Motor neuron (in vitro differentiated cells): ENCODE measurements at places on chromosomes 3 and 15.

GRCh38 chr3:12483410-12483809 is 870 bp upstream of the TSEN2 start:
- ATAC-seq: no peak

- ATAC-seq: no peak
These were observed 105.0 kb downstream of the LRRK1 start for GRCh38 chr15:101024073-101024695.

DNA sequence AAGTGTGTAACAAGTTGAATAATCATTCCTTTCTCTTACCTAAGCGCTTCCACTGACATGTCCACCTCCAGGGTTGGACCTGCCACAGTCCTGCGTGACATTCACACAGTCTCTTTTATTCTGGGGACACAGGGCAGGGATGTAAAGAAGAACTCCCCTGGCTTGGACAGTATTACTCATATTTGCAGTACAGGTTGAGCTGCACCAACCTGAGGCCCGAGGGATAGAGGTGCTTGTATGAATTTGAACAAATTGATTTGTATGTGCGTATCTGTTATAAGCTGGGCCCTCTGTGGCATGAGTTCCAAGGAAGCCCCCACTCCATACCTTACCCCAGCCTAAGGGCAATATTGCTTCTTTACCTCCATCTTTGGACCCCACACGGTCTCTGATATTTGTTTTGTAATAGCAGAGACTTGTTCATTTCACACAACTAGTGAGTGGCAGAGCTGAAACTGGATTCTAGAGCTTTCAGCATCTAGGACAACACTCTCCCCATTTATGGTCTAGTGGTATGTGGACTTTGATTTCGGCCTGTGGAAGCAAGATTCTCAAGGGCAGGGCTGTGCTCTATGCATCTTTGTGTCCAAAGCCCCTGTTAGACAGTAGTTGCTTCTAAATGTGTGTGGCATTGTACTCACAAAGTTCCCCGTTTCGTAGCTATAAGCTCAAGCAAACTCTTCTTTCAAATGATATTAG is 39.2 kb downstream of the FAH start:
- no peak for ATAC-seq

DNA sequence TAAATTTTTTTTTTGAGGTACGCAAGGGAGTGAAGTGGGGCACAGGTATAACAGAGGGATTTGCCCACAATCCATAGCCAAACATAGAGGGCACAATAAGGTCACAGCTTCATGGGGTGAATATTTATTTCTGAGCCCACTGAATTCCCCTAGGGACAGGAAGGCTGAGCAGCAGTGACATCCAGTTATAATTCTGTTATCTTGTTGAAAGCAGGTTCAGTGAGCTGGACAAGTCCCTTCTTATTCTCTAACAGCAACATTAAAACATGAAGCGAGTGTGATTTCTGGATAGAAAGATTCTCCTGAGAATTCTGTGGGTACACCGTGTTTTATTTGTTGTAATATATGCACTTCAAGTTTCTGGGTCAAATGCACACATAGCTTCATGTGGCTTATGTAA is 538.2 kb downstream of the NAALADL2 start:
- ATAC-seq: peak; percentile 56

GRCh38 chr15:92112180-92112579 is 258.7 kb downstream of the SLCO3A1 start:
- no peak for ATAC-seq

- ATAC-seq: no peak
These were observed 4.7 kb upstream of the TBC1D2B start for GRCh38 chr15:78082106-78082742.

GRCh38 chr15:75043509-75044257 is 20.3 kb downstream of the PPCDC start:
- ATAC-seq: peak; percentile 95

DNA sequence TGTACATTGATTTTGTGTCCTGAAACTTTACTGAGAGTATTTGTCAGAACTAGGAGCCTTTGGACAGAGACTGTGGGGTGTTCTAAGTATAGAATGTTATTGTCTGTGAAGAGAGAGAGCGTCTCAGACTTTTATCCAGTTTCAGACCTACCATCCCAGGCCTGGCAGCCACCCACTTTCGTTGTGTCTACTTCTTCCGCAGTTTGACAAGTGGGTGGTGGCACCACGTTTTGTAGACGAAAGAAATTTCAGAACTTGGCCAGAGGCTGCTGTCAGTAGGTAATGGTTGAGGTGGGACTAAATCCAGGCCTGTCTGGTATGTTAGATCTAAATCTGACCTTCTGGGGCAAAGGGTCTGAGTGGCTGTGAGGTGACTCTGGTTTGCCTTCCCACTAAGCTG is 13.4 kb upstream of the TRAK1 start:
- ATAC-seq: no peak

DNA sequence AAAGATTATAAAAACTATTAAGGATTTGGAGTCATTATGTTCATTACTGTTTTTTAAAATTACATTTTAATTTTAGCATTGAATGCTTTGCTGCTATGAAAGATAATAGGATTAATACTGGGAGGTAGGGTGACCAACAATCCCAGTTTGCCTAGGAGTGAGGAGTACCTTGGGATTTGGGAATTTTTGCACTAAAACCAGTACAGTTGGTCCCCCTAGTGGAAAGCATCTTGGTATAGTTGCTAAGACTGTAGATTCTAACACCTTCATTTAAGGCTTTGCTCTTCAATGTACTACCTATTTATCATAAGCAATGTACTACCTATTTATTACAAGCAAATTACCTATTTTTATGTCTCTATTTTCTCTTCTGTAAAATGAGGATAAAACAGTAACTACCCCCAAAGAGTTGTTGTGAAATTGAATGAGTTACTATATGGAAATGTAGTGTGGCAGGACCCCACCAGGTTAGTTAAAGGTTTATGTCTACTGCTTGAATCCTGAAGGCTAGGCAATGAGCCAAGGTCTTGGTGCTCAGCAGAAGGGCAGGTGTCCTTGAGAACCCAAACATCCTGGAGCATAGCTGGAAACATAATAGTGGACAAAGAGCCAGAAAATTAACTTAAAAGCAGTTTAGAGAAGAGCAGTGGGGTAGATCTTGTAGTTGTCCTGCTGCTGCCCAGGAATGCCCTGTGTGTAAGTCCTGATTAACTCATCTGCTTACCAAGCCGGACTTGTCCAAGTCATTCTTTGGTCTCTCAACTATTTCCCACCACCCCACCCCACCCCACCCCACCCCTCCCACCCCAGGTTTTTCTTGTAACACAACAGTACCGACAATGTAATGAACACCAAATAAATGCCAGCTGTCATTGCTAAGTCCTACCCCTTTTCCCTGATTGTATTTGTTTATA is 49.2 kb upstream of the NMD3 start:
- ATAC-seq: no peak

GRCh38 chr15:89551550-89551949 is 23.7 kb upstream of the TICRR start:
- ATAC-seq: no peak

DNA sequence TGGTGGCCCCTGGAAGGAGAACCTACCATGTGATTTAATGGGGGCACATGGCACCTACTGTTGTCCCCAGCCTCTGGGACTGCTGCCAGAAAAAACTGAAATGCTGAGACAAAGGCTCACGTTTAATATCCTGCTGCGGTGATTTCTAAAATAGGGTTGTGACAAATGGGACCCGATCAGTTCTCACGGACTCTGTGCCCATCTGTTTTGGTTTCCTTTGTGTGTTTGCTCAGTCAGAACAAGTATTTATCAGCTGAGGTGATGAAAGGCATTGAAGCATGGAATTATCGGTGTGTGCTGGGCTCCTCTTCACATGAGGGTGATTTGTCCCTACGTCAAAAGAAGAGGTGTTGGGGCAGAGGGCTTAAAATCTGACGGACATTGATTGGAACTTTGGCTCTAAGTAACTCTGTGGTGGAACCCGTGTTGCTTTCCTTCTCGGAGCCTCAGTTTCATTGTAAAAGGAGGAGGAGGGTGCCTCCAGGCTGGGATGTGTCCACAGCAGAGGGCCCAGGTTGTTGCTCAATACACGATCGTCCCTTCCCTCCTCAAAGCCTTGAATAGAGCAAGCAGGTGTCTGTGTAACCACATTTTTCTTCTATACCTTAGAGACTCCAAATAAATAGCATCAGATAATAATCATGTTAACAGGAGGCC is 283.3 kb upstream of the RGMA start:
- ATAC-seq: no peak

GRCh38 chr3:133412183-133413132 is 12.6 kb downstream of the BFSP2 start:
- no peak for ATAC-seq

- ATAC-seq: no peak
These were observed 363.6 kb downstream of the CLSTN2 start for GRCh38 chr3:140298569-140299070.

DNA sequence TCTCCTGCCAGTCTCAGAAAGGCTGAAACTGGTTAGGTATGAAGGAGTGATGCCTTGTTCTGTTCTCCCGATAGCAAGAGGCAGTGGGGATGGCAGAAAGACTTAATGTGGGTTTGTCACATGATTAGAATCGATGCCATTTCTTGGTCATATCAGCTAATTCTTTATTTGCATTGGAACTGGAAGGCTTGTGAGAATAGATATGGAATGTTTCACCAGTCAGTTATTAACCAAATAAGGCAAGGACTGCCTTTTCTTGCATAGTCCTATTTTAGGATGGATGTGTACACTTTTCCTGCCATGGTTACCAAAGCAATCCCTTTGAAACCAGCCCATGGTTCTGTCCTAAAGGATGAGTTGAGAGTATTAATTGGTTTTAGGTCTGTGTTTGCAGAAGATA is 33.7 kb downstream of the FILIP1L start:
- ATAC-seq: no peak

- no peak for ATAC-seq
These were observed 37.0 kb downstream of the RBP2 start for GRCh38 chr3:139439278-139439677.

GRCh38 chr3:6251612-6252400 is 609.1 kb upstream of the GRM7 start:
- ATAC-seq: no peak

GRCh38 chr3:152785051-152785450 is 49.9 kb upstream of the P2RY1 start:
- no peak for ATAC-seq

- ATAC-seq: no peak
These were observed 5.6 kb downstream of the ALPK3 start for GRCh38 chr15:84822653-84823281.

- peak; percentile 78 for ATAC-seq
These were observed 412 bp downstream of the SLC41A3 start for GRCh38 chr3:126083511-126083912.

DNA sequence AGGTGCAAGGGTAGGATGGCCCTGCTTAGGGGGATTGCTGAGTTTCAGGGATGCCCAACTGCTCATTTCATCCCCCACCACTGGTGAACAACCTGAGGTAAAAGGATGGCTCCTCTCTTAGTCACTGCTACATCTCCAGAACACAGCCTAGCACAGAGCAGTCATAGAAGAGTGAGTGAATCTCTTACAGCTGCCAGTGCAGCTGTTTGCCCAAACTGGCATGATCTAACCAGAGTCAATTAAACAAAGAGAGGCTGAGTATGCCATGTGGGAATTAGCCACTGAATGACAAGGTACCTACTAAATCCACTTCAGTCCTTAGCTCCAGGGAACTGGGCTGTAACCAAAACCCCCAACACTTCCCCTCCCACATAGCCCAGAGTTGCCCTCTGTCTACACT is 6.8 kb upstream of the NCKIPSD start:
- no peak for ATAC-seq

- no peak for ATAC-seq
These were observed 34.8 kb downstream of the SRGAP3 start for GRCh38 chr3:9214599-9214998.

GRCh38 chr3:171904829-171905228 is 61.7 kb downstream of the TMEM212 start:
- no peak for ATAC-seq

- ATAC-seq: no peak
These were observed 98.8 kb upstream of the WNT5A start for GRCh38 chr3:55585856-55586255.

- ATAC-seq: no peak
These were observed 113.5 kb upstream of the SATB1 start for GRCh38 chr3:18538463-18539230.

GRCh38 chr15:94381384-94381783 is 150.0 kb downstream of the MCTP2 start:
- ATAC-seq: peak; percentile 37

GRCh38 chr15:57323806-57324589 is 52.3 kb upstream of the CGNL1 start:
- ATAC-seq: peak; percentile 42

- no peak for ATAC-seq
These were observed 78.8 kb upstream of the MEX3B start for GRCh38 chr15:82124331-82125263.

DNA sequence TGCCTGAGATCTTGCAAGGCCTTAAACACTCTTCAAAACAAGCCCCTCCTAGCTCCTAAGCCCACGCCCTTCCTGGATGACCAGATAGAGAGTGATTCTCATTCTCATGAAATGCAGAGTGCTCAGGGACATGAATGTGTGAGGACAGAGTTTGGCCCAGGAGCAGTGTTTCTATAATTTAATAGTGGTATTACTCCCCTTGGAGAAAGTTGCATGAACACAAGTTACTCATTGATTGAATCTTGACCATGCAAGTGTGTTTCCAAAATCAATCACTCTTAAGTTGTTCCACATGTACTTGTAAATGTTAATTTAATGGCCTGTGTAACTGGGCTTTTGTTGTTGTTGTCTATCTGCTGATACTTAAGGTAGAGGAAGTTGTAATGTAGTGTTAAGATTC is 181.6 kb downstream of the ADAMTSL3 start:
- no peak for ATAC-seq

- no peak for ATAC-seq
These were observed 425.8 kb upstream of the TBL1XR1 start for GRCh38 chr3:177622982-177623617.

- ATAC-seq: no peak
These were observed 20.9 kb downstream of the SLC51A start for GRCh38 chr3:196237203-196237602.

DNA sequence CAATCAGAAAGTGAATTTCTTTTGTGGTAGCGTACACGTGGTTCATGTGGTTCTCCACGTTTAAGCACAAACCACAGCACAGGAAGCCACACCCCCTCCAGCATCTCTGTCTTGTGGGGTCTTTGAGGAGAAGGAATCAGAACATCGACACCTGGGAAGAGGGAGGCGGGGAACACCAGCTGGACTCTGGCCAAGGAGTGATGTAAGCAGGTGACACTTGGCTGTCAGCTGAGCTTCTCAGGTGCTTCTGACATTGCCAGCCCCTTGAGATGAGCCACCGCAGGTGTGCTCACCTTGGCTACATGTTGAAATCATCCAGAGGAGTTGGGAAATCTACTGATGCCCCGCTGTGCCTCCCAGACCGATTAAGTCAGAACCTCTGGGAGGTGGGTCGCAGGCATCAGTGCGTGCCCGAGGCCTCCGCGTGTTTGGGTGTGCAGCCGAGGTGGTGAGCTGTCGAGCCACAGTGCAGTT is 85.0 kb downstream of the FAM81A start:
- ATAC-seq: no peak
